ENCODE measurements at places on chromosomes 13 and 19. TPM values are rescaled to one million over a fixed set of nuclear protein-coding genes. Genes with fewer than 3 reads are reported as not detected.

The C13orf42 gene
- 0.60 TPM for total RNA-seq

The SLC46A3 gene
- total RNA-seq = 31.0 TPM

The MED4 gene
- total RNA-seq = 41.2 TPM

The FAM98C gene
- 26.1 TPM for total RNA-seq

The SEMA6B gene
- 61.0 TPM for total RNA-seq

The ZNF264 gene
- 53.4 TPM for total RNA-seq

The ACER1 gene
- total RNA-seq = not detected

The TEX101 gene
- total RNA-seq = not detected

Measured in spleen (tissue), 13 donors.